ENCODE measurements at places on chromosomes 16 and 17.

- DNase-seq: no peak
Measured at GRCh38 chr16:66403531-66404145, 23.5 kb upstream of the BEAN1 start.

- no peak for DNase-seq
Measured at GRCh38 chr16:2468725-2469398, 2.2 kb upstream of the NTN3 start.

DNA sequence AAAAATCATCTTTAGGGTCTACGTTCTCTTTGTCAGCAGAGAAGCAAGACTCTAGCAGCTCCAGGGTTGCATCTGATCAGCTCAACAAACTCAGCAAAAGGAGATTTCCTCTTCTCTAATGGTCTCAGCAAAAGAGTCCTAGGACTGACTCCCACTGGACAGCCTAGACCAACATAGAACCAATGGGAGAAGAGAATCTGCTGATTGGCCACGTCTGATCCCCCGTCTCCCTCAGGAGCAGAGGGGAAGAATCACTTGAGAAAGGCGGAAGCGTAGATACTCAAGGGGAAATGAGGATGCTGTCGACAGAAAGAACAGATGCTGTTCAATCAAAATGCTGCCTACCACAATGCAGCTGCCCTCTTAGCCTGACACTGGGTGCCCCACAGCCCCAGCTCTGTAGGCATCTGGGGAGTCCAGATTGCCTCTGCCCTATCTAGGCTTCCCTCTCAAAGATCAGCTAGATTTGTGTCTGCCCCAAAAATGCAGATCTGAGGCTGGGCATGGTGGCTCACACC is 31.5 kb upstream of the EMP2 start:
- no peak for DNase-seq

DNA sequence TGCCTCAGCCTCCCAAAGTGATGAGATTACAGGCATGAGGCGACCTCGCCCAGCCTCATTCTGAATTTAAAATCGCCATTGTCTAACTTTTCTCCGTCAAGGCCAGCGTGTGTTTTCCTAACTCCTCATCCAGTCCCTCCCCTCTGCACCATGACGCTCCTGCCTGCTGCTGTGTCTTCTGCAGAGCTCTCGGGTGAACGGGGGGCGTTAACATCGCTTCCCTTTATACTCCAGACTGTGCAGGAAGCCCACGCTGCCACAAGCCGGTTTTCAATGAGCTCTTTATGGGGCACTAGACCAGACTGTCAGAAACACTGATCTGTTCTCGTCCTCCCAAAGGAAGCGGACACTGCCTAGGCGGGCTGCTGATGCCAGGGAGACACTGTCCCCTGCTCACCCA is 13.2 kb downstream of the AANAT start:
- DNase-seq: no peak

DNA sequence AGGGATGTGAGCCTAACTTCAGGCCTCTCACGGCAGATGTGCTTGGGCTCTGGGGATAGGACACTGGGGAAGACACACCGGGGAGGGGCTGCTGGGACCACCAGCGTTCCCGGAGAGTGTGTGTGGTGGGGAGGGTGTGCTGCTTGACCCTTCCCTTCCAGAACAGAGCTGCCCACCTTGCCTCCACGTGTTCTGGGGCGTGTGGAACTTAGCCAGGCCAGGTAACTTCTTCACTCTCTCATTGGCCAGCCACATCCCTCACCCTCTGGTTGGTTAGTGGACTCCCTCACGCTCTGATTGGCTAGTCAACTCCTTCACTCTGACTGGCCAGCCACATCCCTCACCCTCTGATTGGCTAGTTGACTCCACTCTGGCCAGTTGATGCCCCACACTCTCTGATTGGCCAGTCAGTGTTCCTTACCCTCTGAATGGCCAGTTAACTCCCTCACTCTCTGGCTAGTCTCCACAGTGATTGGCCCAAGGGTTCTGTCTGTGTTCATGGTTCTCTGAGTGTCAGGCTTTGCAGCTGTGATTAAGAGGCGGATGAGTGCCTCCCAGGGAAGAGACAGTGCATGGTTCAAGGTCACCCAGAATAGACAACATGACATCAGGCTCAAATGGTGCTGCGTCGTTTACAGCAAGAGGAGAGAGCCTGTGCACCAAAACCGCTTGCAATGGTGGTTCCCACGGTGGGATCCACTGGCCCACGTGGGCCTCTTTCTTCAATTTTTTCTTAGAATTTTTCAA is 10.0 kb downstream of the TMEM235 start:
- DNase-seq: peak; percentile 19

GRCh38 chr17:75679706-75680211 is 12.6 kb downstream of the SAP30BP start:
- DNase-seq: no peak

DNA sequence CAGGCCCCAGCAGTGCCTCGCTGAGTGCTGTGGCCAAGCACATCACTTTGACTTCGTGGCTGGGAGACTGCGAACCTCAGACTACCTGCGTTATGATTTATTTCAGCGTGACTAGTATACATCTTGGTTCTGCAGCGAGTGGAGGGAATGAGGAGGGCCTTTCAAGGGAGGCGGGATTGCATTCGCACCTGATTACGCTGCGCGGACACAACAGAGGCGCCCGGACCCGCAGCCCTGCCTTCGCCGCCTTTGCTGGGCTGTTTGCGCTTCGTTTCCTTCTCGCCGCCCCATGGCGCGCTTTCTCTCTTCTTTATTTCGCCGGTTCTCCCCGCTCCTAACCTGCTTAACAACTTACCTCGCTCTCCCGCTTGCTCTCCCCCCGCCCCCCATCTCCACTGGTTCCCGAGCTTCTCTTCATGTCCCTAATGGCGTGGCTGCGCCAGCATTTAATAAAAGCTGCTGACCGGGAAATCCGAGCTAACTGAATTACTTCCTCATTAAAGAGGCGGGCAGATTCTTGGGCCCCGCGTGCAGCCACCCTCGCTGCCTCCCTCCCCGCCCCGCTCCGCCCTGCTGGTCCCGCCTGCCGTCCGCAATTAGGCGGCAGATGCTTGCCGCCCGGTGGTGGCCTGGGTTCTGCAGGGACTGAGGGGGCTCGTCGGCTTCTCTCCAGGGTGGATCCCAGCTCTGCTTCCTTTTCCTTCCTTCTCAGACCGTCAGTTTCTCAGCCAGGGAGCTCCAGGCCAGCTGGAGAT is 257.6 kb upstream of the SDK2 start:
- no peak for DNase-seq

DNA sequence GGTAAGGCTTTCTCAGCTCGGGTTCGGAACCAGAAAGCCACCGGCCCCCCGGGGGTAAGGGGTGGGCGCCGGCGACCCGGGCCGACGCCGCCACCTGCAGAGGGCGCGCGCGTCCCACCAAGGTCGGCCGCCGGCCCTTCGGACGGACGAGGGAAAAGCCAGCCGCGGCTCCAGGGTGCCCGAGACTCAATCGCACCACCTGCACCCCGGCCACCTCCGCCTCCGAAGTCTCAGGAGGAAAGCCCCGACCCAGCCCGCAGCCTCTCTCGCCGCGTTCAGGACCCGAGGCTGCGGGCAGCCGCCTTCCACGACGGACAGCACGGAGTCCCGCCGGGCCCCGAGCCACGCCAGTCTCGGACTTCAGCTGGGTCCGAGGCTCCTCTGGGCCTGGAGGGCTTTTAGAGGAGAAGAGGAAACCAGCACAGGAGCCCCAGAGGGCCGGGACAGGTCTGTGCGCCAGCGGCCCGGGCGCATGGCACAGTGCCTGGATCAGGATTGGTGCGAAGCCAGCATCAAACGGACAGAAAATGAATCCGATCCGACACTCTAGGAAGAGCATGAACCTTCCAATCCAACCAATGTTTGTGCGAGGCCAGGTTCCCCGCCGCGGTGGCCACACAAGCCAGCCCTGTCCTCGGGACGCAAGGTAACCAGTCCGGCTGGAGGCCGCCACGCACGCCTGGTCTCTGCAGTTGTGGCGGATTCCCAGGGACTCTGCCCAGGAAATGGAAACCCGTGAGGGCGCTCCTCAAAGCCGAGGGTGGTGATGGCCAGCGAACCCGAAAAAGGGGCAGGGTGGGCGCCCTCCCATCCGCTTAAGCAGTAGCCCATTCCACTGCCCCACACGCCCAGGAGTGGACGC is 6.7 kb downstream of the CBX8 start:
- DNase-seq: no peak

DNA sequence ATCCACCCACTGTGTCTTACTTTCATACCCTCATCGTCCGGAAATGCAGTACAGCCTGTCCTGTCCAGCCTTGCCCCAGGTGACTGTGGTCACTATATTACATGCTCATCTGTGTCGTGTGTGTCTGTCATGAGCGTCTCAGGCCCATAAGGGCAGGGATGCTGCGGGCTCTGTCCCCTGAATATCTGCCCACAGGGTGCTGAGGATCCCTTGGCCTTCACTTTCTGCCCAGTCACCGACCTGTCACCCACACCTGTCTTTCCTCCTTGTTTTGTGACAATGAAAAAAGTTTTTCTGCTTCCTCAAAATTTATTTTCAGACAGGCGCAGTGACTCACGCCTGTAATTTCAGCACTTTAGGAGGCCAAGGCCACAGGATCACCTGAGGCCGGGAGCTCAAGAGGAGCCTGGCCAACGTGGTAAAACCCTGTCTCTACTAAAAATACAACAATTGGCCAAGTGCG is 1.4 kb upstream of the CTRB1 start:
- no peak for DNase-seq

GRCh38 chr17:72971226-72971880 is 121.1 kb downstream of the SLC39A11 start:
- no peak for DNase-seq
